Fibroblast of skin of scalp (primary cell): ENCODE measurements at places on chromosomes 1 and 21.
A peak's percentile ranks its signal among the peaks of the same experiment; 100 is the strongest.

- DNase-seq = no peak
These were observed 60.3 kb downstream of the TBX19 start for GRCh38 chr1:168340781-168341482.

GRCh38 chr21:35622612-35623011 is 437.7 kb downstream of the SETD4 start:
- no peak for DNase-seq

GRCh38 chr1:205456868-205457745 is 1.3 kb upstream of the BLACAT1 start:
- DNase-seq = no peak

DNA sequence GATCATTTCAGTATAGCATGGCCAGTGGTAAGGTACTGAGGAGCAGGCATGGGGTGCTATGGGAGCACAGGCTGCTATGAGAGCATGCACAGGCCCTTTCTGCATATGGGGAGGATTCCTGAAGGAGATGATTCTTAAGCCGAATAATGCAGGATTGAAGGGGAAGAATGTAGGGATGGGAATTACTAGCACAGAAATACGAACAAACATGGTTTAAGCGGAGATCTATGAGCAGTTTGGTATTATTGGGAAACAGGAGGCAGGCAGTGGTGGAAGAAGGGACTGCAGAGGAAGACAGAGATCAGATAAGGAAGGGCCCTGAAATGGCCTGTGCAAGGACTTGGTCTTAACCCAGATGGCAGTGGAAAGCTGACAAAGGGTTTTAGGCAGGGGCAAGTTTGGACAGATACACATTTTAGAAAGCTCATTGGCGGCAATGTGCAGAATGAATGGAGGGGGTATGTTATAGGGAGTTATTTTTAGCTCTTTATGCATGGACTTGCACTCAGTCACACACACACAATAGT is 1.7 kb downstream of the OSCP1 start:
- DNase-seq = no peak

GRCh38 chr1:26526287-26526686 is 3.3 kb upstream of the RPS6KA1 start:
- DNase-seq = no peak

GRCh38 chr1:171486048-171486519 is 754 bp downstream of the PRRC2C start:
- peak; percentile 60 for DNase-seq

GRCh38 chr1:204398197-204399125 is 13.2 kb downstream of the PPP1R15B start:
- DNase-seq = peak; percentile 70

GRCh38 chr1:228270032-228270431 is 62.2 kb downstream of the OBSCN start:
- DNase-seq = peak; percentile 7

- DNase-seq = no peak
These were observed 52.6 kb downstream of the DESI2 start for GRCh38 chr1:244705261-244706234.

GRCh38 chr21:33229784-33230544 is at the start of gene IFNAR2:
TSS of gene IFNAR2 (plus strand) at chr21:33229938. CDS start at chr21:33241923, 11,985 bp downstream.
- peak; percentile 57 for DNase-seq

- DNase-seq = peak; percentile 41
These were observed 39.4 kb downstream of the ZP4 start for GRCh38 chr1:237851210-237851845.

DNA sequence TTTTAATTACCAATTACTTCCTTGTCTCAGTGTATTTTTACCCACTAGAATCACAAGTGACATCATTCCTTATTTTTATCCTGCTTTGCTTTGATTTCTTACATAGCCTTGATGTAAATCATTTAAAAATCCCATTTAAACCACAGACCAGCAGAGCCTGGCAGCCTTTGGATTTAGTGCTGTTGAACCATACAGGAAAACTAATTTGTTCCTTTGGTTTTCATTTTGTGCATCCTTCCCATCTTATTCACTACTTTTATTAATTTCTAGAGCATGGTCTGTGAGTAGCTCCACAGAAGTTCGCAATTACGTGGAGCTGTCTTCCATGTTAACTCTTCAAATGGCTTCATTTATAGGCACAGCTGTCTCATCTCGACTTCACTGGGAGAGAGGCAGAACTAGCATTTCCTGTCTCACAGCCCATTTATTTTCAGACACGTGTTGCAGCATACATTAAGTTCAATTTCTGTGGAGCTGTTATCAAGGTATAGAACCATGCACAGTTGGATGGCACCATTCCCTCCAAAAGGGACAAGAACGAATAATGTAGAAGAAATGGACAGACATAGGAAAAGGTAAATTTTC is 235.3 kb downstream of the MRPL39 start:
- DNase-seq = peak; percentile 27

- DNase-seq = no peak
These were observed 66.7 kb downstream of the KLHDC7A start for GRCh38 chr1:18547460-18547859.

GRCh38 chr1:26529405-26529654 is 231 bp upstream of the RPS6KA1 start:
- DNase-seq = no peak

- no peak for DNase-seq
These were observed 286.9 kb upstream of the RUNX1 start for GRCh38 chr21:35335951-35336446.

DNA sequence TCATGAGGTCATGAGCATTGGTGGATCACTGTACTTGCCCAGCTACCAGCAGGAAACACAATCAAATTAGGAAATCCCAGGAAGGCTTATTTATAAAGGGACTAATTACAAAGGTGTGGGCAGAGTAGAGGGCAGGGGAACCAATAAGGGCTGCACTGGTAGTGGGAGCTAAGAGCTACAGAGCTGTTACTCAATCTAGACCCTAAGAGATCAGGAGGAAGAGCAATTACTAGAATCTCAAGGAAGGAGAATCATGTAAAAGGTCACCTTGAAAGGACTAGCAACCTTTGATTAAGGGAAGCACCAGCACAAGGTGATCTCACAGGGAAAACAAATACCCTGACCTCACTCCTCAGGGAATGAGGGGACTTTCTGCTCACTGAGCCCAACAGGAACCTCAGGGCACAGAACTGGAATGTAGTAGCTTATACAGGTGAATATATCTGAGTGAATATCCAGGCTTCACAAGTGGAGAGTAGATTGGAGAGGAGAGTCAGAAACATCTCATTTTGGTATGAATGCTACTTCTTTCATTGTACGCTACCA is 66.8 kb downstream of the SAMSN1 start:
- DNase-seq = no peak

DNA sequence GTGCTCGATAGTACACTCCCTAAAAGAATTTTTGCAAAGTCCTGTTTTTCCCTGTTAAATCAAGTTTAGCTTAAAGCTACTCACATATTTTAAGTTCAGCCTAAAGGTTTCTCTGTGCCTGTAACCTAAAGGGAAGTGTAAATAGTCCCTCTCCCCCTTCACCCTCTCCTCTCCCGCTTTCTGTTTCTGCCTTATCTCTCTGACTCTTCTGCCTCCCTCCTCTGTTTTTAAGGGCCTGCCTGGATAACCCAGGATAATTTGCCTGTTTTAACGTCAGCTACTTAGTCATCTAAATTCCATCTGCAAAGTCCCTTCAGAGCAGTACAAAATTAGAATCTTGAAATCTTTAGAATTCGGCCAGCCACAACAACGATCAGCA is 92.6 kb downstream of the NID1 start:
- DNase-seq = peak; percentile 81

DNA sequence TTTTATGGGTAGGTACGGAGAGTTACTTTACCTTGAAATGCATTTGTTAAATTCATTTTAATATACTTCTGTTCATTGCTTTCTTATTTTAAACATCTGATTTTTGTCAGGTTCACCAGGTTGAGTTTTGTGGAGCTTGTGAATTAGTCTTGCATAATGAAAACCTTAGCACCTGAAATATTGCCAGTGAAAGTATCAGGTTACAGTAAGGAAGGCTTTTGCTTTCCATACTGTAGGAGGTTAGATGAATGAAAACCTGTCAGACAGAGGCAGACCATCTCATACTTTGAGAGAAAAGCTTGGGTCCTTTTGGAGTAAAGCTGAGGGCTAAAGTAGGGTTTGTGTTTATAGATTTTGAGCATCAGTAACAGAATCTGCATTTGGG is 34.7 kb downstream of the THRAP3 start:
- no peak for DNase-seq

DNA sequence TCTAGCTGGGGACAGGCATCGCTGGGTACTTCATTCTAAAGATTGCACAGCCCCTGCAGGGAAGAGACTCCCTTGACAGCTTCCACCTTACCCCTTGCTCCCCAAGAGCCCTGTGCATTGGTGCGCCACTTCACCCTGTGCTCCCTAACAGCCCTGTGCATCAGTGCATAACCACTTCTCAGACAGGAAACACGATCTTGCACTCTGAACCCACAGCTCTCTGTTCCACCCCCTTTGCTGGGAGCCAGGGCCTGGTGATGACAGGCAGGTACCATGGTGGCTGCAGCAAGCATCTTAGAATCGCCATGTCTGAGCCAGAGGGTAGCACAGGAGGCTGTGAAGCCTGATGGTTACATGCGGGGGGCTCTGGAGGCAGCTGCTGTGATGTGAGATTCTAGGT is 5.0 kb downstream of the ALPL start:
- DNase-seq = no peak

DNA sequence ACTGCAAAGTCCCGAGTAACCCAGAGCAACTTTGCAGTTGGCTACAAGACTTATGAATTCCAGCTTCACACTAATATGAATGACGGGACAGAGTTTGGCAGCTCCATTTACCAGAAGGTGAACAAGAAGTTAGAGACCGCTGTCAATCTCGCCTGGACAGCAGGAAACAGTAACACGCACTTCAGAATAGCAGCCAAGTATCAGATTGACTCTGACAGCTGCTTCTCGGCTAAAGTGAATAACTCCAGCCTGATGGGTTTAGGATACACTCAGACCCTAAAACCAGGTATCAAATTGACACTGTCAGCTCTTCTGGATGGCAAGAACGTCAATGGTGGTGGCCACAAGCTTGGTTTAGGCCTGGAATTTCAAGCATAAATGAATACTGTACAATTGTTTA is 66.8 kb downstream of the ACBD6 start:
- DNase-seq = no peak

DNA sequence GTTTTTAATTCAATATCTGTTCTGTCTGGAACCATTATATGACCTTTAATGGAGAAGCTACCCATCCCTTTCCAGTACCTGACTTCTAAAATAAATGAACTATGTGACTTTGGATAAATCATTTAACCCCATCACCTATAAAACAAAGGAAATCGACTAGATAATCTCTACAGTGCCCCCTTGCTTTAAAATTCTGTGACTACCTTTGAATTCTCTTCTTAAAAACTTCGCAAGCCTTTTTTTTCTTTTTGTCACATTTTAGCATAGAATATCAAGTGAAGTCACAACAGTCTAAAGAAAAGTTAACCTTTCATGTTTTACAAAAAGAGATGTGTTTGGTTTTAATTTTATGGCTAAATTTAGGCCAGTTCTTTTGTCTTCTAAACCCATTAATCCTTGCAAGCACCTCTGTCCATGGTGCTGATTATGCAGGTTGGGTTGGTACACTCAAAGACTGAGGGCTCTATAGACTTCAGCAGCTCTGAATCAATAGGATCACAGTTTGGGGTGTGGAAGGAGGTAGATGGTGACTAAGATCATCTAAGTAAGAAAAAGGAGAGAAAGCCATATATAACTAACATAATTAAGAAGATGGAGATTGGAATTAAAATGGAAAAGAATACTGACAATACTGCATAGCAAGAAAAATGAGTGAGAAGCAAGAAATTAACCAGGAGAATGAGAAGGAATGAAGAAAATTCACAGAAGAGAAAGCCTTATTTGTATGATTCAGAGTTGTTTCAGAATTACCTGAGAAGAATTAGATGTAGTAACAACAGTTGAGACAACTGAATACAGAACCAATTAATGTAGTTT is 59.2 kb downstream of the TBX15 start:
- DNase-seq = peak; percentile 59

DNA sequence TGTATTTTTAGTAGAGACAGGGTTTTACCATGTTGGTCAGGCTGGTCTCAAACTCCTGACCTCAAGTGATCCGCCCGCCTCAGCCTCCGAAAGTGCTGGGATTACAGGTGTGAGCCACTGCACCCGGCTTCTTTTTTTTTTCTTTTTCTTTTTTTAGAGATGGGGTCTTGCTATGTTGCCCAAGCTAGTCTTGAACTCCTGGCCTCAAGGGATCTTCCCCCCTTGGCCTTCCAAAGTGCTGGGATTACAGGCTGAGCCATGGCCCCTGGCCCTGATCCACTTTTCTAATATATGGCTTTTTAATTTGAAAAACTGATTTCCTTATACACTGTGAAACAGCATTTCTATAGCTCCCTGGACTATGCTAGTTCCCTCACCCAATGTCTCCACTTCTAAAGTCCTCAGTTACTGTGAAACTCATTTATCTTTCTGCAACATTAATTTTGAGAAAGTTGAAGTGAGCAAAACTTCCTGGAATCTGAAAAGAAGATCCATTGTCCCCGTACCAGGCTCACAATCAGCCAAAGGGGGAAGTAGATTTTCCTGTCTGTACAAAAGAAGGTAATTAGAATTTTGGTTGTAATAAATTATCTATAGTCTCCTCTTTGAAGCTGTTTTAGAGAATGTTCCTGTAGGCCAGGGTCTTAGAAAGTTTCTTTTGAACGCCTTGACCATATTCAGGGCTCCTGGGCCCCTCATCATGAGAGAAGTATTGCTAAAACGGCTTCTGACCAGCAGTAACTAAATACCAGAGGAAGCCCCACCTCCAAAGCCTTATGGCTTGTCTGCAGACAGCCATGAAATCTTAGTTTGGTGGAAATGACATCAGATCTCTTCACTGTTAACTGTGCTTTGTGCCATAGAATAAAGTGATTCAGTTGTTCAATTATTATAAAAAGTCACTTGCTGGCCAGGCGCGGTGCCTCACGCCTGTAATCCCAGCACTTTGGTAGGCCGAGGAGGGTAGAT is 34.9 kb downstream of the DEGS1 start:
- DNase-seq = no peak

DNA sequence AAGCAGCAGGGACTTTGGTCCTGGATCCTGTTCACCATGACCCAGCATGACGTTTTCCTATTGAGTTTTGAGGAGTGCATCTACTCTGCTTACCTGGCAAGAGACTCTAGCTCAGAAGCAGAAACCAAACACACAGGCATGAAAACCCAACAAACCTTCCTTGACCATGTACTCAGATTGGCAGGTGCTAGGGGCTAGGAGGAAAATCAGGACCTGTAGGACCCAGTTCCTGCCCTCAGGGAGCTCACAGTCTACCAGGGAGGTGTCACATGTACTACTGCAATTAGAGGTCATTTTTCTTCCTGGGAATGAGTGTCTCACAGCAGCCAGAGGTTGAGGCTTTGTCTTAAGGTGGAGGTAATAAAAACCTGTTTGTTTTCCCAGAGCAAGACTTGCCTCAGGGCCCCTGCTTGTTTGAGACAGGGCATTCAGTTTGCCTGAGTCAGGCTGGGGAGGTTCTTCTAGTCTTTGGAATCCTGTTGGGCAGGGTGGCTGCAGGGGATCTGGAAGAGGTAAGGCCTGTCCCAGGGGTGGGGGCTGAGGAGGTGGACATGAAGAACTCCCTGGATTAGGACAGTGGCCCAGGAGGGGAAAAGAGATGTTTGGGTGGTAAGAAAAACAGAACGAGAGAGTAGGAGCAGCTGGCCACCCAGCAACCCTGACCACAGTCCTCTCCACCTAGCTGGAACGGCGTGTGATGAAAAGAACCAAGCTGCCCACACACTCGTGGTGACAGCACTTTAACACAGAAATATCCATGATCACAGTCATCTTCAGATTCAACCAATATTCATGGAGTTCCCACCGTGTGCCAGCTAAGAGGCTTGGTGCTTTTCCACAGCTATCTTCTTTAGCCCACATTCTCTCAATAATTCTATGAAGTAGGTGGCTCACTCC is 30.8 kb downstream of the IER5 start:
- DNase-seq = no peak

- peak; percentile 49 for DNase-seq
These were observed 583.1 kb upstream of the RGS18 start for GRCh38 chr1:191575180-191575579.

GRCh38 chr1:235468970-235469369 is 35.3 kb downstream of the B3GALNT2 start:
- DNase-seq = peak; percentile 62
